ENCODE measurements at places on chromosomes 16 and 17.

- DNase-seq: no peak
Measured at GRCh38 chr17:49515196-49515770, 20.2 kb downstream of the NGFR start.

DNA sequence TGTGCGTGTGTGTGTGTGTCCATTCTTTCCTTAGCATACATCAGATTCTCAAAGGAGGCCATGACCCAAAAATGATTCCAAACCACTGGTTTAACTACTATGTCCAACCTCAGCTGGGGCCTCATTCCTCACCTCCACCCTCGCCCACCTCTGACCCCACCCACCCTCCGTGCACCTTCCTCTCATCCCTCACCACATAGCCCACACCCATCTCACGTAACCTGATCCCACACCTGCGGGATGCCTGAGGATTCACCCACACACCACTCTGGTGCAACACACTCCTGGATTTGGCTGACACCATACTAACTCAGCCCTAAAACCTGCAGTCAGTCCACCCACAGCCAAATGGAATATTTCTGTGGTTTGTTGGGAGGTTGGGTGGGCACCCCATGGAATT is 3.3 kb upstream of the CSNK2A2 start:
- DNase-seq: no peak

- no peak for DNase-seq
Measured at GRCh38 chr17:47611372-47612350, 38.1 kb upstream of the KPNB1 start.

DNA sequence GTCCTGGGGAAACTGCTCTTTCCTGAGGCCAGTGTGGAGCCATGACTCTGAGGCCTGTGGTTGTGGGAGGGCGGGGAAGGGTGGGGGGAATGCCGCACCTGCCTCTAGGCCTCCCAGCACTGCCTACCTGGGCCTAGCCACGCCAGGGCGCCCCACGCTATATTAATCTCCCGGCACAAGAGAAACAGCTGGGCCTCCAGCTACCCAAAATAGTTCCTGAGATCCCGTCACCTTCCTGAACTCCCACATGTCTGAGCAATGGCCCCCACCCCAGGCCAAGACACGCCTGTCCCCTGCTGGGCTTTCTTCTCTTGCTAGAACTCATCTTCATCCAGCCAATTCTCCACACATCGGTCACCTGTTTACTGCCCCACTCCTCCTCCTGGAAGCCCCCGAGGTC is 13.0 kb upstream of the MTSS2 start:
- no peak for DNase-seq

- no peak for DNase-seq
Measured at GRCh38 chr17:5329784-5330557, 47.9 kb downstream of the RABEP1 start.

DNA sequence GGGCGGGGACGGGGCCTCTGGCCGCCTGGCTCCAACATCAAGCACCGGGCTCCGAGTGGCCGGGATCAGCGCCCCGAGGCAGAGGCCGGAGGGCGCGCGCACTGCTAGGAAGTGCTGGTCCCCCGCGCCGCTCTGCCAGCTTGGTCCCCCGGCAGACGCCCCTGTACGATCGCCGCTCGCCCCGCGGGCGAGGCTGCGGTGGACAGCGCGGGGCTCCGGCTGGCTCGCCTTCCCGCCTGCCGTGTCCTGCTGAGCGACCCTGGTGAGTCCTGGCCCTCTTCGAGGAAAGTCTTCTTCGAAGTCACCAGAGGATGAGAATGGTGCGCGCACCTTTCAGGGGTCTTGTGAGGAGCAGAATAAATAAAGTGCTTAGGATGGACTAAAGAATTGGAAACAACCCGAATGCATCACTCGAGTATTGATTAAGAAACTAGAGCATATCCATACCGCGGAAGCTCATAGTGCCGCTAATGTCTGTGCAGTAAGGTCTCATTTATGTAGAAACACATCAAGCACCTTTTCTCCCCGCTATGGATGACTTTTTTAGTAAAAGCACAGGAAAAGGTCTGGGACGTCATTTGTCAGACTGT is 392 bp downstream of the ZNF213 start:
- no peak for DNase-seq

- DNase-seq: no peak
Measured at GRCh38 chr16:72908362-72909167, 139.4 kb downstream of the ZFHX3 start.

DNA sequence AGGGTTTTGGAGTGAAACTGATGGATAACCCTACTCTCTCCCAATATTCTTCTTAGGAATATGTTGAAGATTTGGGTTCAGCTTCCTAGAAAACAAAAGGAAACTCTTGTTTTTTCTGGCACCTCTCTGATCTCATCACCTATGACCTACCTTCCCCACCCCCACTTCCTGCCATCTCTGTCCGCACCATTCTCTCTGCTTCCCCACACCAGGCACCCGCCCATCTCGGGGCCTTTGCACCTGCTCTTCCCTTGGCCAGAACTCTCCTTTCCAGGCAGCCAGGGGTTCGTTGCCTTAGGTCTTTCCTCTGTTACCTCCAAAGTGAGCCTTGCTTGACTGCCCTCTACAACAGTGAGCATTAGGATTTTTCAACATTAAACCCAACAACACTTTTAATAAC is 159.7 kb downstream of the IRX3 start:
- no peak for DNase-seq
